Bronchus fibroblast of lung (primary cell): ENCODE measurements at places on chromosomes 7 and 10. TPM values are rescaled to one million over a fixed set of nuclear protein-coding genes. Genes with fewer than 3 reads are reported as not detected.

ADCY1 gene
- total RNA-seq = 0.15 and 0.17 TPM in 2 replicates

IQCE gene
- total RNA-seq = 7.0 and 7.7 TPM in 2 replicates

IL6 gene
- 0.17 and 1.0 TPM in 2 replicates for total RNA-seq

CYP2W1 gene
- under 0.01 TPM in 1 of 2 replicates, not detected in the other for total RNA-seq

GPR26 gene
- not detected in 2 replicates for total RNA-seq

CFAP46 gene
- 1.6 and 3.9 TPM in 2 replicates for total RNA-seq

NPC1L1 gene
- not detected in 2 replicates for total RNA-seq

FGFR2 gene
- total RNA-seq = 0.34 TPM in 1 of 2 replicates, not detected in the other

ITPRID1 gene
- total RNA-seq = not detected in 2 replicates

GRID2IP gene
- 0.15 and 0.17 TPM in 2 replicates for total RNA-seq

BEND7 gene
- 0.34 and 0.74 TPM in 2 replicates for total RNA-seq
